ENCODE measurements at places on chromosomes 13 and 19.

GRCh38 chr13:113902481-113902880 is 38.6 kb upstream of the GAS6 start:
- no peak for DNase-seq

- peak; percentile 79 for DNase-seq
Measured at GRCh38 chr13:75876142-75877050, 240.3 kb downstream of the LMO7 start.

DNA sequence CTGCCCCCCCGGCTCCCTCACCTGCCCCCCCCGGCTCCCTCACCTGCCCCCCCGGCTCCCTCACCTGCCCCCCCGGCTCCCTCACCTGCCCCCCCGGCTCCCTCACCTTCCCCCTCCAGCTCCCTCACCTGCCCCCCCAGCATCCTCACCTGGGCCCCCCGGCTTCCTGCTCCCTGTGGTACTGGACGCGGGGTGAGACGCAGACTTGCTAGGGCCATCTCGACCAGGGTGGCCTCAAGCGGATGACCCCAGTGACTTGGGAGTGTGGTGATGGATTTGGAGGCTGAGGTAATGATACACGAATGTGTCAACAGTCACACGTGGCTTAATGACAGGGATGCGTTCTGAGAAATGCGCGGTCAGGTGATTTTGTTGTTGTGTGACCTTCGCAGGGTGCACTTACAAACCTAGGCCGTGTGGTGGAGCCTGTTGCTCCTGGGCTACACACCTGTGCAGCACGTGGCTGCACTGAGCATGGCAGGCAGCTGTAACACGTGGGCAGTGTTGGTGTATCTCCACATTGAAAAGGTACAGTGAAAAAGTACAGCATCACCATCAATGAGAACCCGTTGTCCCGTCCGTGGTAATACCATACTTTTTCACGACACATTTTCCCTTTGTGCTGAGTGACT is 197.8 kb downstream of the TEX29 start:
- DNase-seq = no peak

DNA sequence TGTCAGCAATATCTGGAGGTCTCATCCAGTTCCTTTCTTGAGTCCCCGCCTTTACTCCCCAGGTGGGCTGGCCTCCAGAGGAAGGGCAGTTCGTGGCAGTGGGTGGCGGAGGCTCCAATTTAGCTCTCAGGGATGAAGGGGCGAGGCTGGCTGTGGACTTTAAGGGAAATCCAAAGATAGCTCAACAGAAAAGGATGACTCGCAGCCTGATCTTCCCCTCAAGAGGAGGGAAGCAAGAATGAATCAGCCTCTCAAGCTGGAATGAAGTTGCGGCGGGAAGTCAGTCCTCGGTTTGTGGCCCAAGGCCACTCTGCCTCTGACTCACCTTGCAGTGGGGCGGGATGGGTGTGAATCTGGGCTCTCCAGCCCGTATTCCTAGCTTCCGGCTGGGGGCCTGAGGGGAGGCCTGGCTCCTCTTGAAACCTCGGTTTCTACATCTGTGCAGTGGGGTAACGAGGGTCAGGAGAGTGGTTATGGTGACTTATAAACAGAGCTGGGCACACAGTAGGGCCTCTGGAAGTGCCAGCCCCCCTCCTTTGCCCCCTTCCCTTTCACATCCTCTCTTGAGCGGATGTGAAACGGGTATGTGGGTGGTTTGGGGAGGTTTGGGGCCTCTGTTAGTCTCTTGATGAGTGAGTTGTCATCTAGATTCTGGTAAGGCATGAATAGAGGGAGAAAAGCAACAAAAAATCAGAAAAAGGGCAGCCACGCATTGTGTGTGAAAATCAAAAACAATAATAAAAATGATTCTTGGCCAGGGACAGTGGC is 10.5 kb upstream of the SMG9 start:
- DNase-seq = peak; percentile 87

DNA sequence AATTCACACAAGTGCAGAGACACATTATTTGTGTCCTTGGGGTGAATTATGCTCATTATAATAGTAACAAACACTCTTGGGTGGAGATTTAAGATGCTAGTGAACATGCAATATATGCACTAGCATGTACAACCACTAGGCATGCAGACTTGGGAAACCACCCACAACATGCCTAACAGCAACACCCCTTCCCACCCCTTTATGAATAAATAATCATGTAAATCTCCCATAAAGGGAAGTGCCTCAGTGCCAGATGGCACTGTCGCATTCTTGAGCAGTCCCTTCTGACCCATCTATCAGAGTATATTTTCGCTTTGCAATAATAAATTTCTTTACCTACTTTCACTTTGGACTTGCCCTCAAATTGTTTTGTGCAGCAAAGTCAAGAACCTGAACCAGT is 1362.2 kb downstream of the OLFM4 start:
- no peak for DNase-seq
